Activated naive CD8-positive, alpha-beta T cell treated with anti-CD3 and anti-CD28 coated beads, Interleukin-2, amount 10 ng/mL, durations not matched to agents 7 days and 5 days (primary cell): ENCODE measurements at places on chromosomes 5 and 9. TPM values are rescaled to one million over a fixed set of nuclear protein-coding genes. Genes with fewer than 3 reads are reported as not detected.

The SPINK6 gene
- not detected for total RNA-seq

The GABRG2 gene
- total RNA-seq = not detected

The FLT4 gene
- 13.2 TPM for total RNA-seq

The GRXCR2 gene
- total RNA-seq = not detected

The SAXO1 gene
- 0.42 TPM for total RNA-seq

The ZNF189 gene
- 16.0 TPM for total RNA-seq

The OR1Q1 gene
- 0.33 TPM for total RNA-seq

The PCDHA1 gene
- total RNA-seq = not detected

The HTR4 gene
- total RNA-seq = not detected

GRCh38 chr9:68644831-68645230 lies 60.2 kb upstream of the PIP5K1B start:
- no peak overlapping the region for H3K4me3 ChIP-seq
- H3K4me1 ChIP-seq = no peaks in the 10 kb centered on the region
- no peak for DNase-seq
- H3K27ac ChIP-seq = no peak overlapping the region
- no peaks in the 10 kb centered on the region for H3K36me3 ChIP-seq
- H3K27me3 ChIP-seq = peaks cover 2% of the 10 kb centered on the region

DNA sequence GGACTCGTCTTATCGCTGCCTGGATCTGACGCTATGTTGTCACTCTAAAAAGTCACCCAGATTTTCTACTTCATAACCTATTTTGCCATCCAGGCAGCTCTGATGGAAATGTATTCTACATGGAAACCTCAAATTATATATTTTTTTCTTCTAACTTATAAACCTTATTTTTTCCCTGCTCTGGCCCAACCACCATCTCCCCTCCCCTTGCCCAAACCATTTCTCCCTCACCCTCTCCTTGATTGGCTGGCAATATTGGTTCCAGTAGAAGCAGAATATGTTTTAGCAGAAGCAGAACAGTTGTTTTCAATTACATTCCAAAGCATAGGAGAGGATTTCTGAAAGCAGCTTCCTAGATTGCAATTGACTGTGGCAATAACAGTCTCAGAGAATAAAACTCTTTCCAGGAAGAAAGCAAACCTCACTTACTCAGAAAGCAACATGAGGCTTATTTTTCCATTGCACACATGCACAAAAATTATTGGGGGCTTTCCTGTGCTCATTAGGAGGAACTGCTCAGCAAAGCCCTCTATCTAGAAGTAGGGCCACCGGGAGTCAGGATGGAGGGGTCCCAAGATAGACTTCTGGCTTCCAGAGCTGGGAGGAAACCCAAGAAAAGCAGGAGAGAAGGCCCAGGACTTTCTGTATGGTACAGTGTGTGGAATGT lies 191.8 kb downstream of the ESM1 start:
- H3K4me1 ChIP-seq = peaks cover 17% of the 10 kb centered on the region
- peak overlapping the region; percentile 55 for H3K27ac ChIP-seq
- no peak for DNase-seq

GRCh38 chr9:87216036-87216435 lies 268.7 kb upstream of the GAS1 start:
- H3K27ac ChIP-seq = no peak overlapping the region
- DNase-seq = no peak
- no peak overlapping the region for H3K4me3 ChIP-seq
- no peaks in the 10 kb centered on the region for H3K4me1 ChIP-seq
- no peaks in the 10 kb centered on the region for H3K36me3 ChIP-seq

GRCh38 chr5:115484368-115484767 lies 60.2 kb downstream of the FEM1C start:
- H3K27ac ChIP-seq = no peak overlapping the region
- no peak overlapping the region for H3K4me3 ChIP-seq
- peaks cover 2% of the 10 kb centered on the region for H3K4me1 ChIP-seq
- H3K27me3 ChIP-seq = peaks cover 10% of the 10 kb centered on the region

DNA sequence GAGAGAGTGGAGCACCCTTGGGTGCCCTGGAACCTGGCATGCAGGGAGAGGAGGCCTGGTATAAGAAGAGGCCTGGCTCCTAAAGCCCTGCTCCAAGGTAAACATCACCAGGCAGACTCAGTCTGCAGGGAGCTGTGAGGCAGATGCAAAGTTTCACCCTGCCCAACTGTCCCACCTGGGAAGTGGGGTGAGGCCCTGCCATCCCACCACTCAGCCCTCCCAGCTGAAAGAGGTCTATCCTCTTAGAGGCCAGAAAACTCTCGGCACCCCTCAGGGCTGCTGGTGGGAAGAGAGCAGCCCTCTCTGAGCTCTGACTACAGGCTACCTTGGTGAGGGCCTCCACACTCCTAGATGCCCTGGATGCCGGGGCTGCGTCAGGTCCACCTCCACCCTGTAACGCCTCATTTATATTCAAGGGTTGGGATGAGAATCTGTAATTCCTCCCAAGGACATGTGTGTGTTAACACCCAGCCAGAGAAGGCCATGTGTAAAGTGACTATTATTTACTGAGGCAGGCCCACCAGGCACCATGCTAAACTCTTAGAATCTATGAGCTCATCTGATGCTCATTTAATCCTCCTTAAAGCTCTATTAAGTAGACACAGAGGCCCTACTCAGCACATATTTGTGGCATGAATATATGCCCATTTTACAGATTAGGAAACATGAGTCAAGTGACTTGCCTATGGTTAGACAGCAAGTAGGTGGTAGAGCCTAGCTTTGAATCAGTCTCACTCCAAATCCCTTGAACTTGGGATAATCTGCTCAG lies 205.9 kb downstream of the FSTL4 start:
- H3K27me3 ChIP-seq = no peaks in the 10 kb centered on the region
- H3K27ac ChIP-seq = no peak overlapping the region
- peaks cover 3% of the 10 kb centered on the region for H3K4me1 ChIP-seq
- H3K4me3 ChIP-seq = no peak overlapping the region
- H3K36me3 ChIP-seq = no peaks in the 10 kb centered on the region

DNA sequence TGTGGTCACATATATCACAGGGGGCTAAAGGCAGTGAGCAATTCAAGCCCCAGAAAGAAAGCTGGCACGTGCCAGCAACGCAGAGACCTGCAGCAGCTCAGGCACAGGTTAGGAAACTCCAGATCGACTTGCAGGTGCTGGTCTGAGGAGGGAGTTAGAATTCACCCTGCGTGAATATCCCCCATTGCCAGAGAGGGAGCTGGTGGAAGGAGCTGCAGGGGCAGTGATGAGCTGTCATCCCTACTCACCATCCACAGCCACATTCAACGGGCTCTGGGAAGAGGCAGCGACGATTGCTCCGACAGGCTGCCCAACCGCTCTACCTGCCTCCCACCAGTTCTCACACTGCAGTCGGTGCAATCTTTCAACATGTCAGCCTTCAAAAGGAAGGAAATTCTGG lies 40.8 kb upstream of the CLK4 start:
- H3K36me3 ChIP-seq = no peaks in the 10 kb centered on the region
- peaks cover 4% of the 10 kb centered on the region for H3K27me3 ChIP-seq
- no peak overlapping the region for H3K4me3 ChIP-seq
- no peak overlapping the region for H3K27ac ChIP-seq
- DNase-seq = no peak
- no peaks in the 10 kb centered on the region for H3K4me1 ChIP-seq

- no peaks in the 10 kb centered on the region for H3K4me1 ChIP-seq
- H3K36me3 ChIP-seq = no peaks in the 10 kb centered on the region
- peaks cover 3% of the 10 kb centered on the region for H3K27me3 ChIP-seq
- H3K27ac ChIP-seq = no peak overlapping the region
- H3K4me3 ChIP-seq = no peak overlapping the region
Measured at GRCh38 chr5:31225118-31225517, 31.6 kb downstream of the CDH6 start.

GRCh38 chr5:756865-757345 lies 27.6 kb downstream of the ZDHHC11B start:
- no peaks in the 10 kb centered on the region for H3K36me3 ChIP-seq
- H3K27me3 ChIP-seq = no peaks in the 10 kb centered on the region
- DNase-seq = no peak
- no peak overlapping the region for H3K27ac ChIP-seq

GRCh38 chr5:128490761-128491160 lies 47.3 kb downstream of the FBN2 start:
- H3K27me3 ChIP-seq = no peaks in the 10 kb centered on the region
- H3K36me3 ChIP-seq = no peaks in the 10 kb centered on the region
- no peaks in the 10 kb centered on the region for H3K4me1 ChIP-seq
- no peak overlapping the region for H3K4me3 ChIP-seq

- no peak overlapping the region for H3K4me3 ChIP-seq
- H3K27ac ChIP-seq = no peak overlapping the region
- peaks cover 4% of the 10 kb centered on the region for H3K27me3 ChIP-seq
- H3K36me3 ChIP-seq = no peaks in the 10 kb centered on the region
- no peaks in the 10 kb centered on the region for H3K4me1 ChIP-seq
Measured at GRCh38 chr9:87271696-87272477, 225.8 kb upstream of the DAPK1 start.

DNA sequence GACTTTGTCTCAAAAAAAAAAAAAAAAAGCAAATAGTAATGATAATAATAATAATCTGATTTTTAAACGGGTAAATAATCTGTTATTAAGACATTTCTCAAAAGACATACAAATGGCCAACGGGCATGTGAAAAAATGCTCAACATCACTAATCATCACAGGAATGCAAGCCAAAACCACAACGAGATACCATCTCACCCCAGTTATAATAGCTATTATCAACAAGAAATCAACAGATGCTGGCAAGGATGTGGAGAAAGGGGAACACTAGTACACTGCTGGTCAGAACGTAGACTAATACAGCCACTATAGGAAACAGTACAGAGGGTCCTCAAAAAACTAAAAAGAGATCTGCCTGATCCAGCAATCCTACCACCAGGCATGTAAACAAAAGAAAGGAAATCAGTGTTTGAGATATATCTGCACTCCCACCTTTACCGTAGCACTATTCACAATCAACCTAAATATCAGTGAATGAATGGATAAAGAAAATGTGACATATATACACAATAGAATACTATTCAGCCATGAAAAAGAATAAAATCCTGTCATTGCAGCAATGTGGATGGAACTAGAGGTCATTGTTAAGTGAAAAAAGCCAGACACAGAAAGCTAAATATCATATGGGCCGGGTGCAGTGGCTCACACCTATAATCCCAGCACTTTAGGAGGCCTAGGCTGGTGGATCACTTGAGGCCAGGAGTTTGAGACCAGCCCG lies 24.9 kb downstream of the VAV2 start:
- DNase-seq = no peak
- H3K27me3 ChIP-seq = peaks cover 2% of the 10 kb centered on the region
- no peaks in the 10 kb centered on the region for H3K36me3 ChIP-seq
- no peak overlapping the region for H3K4me3 ChIP-seq
- H3K27ac ChIP-seq = no peak overlapping the region

DNA sequence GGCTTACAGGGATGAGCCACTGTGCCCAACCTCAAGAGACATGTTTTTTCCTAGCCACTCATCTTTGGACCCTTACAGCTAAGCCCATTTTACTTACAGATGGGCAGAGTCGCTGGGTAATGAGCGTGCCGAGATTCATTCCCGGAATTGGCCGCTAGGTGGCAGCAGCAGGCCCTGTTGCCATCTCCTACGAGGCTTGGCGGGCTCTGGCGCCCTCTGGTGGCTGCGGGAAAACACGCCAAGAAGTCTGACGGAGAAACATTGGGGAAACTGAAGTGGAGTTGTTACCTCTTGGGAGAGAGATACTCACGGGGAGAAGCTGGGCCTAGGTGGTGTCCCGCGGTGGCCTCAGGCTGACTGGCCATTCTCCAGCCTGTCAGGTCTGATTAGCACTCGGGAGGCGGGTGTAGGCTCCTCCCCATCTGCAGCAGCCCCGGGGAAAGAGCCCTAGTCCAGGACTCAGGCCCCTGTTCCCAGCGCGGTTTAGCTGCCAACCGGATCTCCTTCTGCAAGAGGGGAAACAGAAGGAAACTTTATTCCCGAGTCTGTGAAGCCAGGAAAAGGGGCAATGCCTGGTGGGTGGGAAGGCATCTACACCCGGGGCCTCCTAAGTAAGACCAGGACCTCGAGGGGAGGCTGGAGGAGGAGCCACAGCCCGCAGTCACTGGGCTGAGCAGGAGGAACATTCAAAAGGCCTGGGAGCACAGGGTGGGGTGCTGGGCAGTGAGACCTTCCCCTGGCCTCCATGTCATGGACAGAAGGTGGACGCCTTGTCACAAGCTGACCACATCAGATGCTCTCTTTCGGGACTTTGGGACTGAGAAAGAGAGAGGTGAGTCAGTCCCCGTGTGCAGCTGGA lies 9.7 kb downstream of the PTGES2 start:
- H3K27me3 ChIP-seq = no peaks in the 10 kb centered on the region
- peaks cover 3% of the 10 kb centered on the region for H3K36me3 ChIP-seq
- peaks cover 8% of the 10 kb centered on the region for H3K4me1 ChIP-seq
- DNase-seq = peak; percentile 99

DNA sequence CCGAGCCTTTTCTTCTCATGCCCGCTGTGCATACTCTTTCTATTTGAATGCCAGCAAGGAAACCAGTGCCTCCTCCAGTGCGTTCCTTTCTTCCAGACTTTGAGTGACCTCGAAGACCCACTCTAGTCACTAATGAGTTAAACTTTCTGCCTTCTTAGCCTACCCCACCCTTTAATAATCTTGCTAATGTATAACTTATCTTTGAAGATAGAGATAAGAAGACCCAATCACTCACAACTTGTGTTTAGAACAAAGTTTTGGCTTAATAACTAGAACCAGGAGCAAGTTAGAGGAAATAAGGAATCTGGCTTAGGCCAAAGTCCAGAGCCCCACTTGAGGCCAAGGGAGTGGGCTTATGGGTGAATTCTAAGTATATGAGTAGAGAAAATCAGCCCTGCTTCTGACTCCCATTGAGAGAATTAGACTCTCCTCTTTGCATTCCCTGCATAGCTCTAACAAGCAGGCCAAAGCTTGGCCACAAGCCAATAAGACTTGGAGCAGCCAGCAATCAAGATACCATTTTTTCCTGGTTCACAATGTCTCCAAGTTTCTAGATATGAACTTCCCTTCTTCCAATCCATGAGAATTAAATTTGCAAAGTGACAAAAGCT lies 181.5 kb upstream of the PIK3R1 start:
- H3K4me3 ChIP-seq = no peak overlapping the region
- DNase-seq = no peak
- H3K27me3 ChIP-seq = peaks cover 5% of the 10 kb centered on the region
- H3K36me3 ChIP-seq = no peaks in the 10 kb centered on the region

DNA sequence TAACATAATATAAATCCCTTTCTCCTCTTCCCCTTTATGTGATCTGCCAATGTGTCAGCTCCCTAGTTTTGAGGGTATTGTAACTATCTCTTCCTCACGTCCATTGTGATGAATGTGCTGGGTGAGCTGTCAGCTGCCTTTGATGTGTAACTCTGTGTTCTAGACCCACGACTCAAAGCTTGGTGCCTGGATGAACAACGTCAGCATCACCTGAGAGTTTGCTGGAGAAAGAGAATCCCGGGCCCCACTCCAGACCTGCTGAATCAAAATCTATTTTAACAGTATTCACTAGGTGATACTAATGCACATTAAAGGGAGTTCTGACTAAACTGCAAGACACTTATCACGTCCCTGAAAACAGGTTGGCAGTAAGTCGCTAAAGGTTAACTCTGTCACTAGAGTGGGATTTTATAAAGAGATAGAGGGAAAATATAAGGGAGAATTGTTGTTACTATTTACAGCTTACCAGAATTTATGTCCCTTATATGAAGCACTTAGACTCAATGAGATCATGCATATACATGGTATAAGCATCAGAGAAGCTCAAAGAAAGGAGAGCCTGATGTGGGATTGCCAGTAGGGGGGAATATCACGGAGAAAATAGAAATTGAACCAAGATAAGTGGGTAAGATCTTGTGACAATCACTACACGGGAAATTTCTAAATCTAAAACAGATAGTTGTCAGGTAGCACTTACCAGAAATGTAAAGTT lies 423.8 kb upstream of the SLC30A5 start:
- no peaks in the 10 kb centered on the region for H3K27me3 ChIP-seq
- no peak overlapping the region for H3K27ac ChIP-seq
- DNase-seq = no peak
- peaks cover 1% of the 10 kb centered on the region for H3K4me1 ChIP-seq
- no peak overlapping the region for H3K4me3 ChIP-seq
- no peaks in the 10 kb centered on the region for H3K36me3 ChIP-seq
